ENCODE measurements at places on chromosomes 12 and 14.

- no peak for DNase-seq
These were observed 1.2 kb upstream of the AMIGO2 start for GRCh38 chr12:47080725-47081502.

DNA sequence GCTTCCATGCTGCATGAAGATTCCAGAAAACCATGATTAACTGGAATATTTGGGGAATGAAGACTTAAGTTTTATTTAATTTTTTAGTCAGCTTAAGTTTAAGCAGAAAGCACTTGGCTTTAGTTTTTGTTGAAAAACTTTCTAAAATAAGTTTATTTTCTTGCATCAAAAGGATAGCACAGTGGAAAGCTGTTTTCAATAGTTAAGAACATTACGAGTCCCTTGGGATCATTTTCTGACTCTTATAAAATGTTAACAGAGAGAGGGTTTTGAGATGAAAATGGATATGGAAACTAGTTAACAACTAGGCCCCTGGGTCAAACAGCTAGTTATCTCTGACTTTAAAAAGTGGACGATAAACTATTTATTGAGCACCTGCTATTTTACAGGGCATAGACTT, 181.9 kb upstream of the SLC38A2 start:
- no peak for DNase-seq

GRCh38 chr12:131457331-131458047, 253.4 kb upstream of the SFSWAP start:
- no peak for DNase-seq

- no peak for DNase-seq
These were observed 36.0 kb downstream of the AMN start for GRCh38 chr14:102958461-102958860.

DNA sequence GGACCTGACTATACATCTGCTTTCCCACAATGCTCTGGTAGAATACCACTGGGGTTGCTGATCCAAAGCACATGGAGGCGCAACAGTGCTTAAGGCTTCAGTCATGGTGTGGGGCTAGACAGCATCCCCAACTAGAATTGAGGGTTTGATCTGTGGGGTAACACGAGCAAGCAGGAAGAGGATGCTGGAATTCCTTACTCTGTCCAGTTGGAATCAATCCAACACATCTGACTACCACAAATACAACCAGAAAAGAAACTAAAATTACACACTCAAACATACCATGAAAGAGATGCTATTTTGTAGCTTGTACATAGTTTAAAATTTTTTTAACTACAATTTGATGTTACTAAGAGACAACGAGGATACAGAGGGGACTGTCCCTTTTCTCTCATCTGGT, 40.4 kb upstream of the GTF2A1 start:
- DNase-seq: no peak

GRCh38 chr12:117564881-117565280, 203.5 kb upstream of the NOS1 start:
- no peak for DNase-seq

GRCh38 chr12:124747426-124748161, 116.1 kb downstream of the SCARB1 start:
- DNase-seq: no peak

- DNase-seq: peak; percentile 91
These were observed 14.1 kb downstream of the CCDC63 start for GRCh38 chr12:110860833-110861296.

DNA sequence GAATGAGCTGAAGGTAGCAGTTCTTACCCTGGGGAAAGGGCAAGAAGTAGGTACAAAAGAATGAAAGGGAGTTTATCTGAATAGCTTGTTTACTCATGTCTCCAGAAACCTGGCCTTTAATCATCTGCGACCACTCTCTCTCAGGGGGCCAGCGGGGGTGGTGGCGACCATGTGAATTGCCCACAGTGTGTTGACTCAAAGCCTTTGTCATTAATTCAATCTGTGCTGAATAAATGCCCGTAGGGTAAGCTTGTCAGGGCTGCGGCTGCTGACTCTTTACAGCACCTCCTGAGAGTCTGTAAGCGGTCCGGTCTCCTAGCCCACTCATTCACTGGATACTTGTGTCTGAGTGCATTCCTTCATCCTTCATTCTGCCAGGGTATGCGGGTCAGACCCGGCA, 874.4 kb downstream of the SLC6A15 start:
- DNase-seq: no peak

- no peak for DNase-seq
These were observed 28.2 kb upstream of the BCL11B start for GRCh38 chr14:99300190-99300589.

GRCh38 chr14:36556811-36557433, 25.5 kb downstream of the NKX2-8 start:
- DNase-seq: peak; percentile 23

DNA sequence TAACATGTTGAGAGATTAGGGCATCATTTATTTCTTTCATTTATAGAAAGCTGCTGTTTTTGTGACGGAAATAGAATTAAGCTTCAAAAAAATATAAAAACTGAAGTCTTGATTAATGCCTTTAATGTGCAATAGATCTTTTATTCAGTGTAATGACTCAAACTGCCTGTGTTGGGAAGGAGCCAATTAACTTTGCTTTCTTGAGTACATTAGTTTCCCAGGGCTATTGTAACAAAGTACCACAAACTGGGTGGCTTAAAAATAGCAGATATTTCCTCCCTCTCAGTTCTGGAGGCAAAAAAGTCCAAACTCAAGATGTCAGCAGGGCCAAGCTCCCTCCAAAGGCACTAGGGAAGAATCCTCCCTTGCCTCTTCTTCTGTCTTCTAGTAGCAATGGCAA, 36.6 kb downstream of the EID3 start:
- no peak for DNase-seq

GRCh38 chr14:64788706-64789105, 84.5 kb downstream of the PLEKHG3 start:
- DNase-seq: no peak

DNA sequence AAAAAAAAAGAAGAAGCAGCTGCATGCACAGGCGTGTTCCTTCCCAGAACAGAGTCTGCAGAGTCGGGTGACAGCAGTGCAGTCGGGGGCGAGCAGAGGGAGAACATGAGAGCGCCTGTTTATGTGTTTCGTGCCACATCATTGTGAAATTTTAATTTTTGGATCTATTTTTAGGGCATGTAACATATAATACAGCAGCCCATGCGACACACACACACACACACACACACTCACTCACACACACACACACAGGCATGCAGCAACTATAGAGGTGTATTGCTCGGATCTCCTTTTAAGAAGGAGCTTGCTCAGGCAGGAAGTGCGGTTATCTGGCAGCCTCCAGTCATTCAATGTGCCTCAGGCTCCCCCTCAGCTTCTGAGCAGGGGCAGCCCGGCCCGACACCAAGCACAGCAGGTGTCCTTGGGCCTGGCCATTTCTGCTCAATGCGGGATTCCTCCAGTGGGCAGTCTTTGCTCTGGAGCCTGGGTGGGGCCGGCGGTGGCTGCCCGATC, 71.8 kb downstream of the ZNF664 start:
- no peak for DNase-seq

GRCh38 chr14:76719666-76720065, 41.6 kb upstream of the VASH1 start:
- no peak for DNase-seq

DNA sequence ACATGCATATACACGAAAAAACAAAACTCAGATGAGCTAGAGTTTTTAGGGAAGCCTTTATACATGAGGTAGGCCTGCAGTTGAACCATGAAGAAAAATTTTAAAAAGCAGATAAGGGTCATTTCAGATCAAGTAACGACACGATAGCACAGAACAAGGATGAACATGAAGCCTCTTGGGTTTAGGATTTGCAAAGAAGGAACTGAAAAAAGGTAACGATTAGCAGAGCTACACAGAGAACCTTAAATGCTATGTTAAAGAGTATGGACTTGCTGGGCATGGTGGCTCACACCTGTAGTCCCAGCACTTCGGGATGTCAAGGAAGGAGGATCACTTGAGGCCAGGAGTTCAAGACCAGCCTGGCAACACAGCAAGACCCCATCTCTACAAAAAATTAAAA, 96.1 kb upstream of the HECTD1 start:
- DNase-seq: no peak

GRCh38 chr12:12719496-12719895, 2.3 kb downstream of the CDKN1B start:
- no peak for DNase-seq

DNA sequence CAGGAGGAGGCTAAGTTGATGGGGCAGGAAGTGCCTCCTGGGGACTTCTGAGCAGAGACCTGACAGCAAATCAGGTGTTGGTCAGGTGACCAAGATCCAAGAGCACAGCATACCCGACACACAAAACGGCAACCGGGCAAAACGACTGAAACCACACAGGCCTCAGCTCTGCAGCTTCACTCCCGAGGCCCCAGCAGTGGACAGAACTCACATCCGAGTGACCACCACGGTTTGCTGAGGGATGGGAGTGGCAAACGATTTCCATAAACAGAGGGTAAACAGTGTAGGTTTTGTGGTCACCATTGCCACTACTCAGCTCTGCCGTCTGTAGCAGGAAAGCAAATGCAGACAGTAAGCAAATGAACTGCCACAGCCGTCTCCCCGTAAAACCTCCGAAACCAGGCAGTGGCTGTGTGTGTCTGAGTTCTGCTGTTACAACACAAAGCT, 14.4 kb downstream of the CHFR start:
- DNase-seq: no peak

- DNase-seq: no peak
These were observed 38.8 kb upstream of the WSCD2 start for GRCh38 chr12:108090107-108090899.

DNA sequence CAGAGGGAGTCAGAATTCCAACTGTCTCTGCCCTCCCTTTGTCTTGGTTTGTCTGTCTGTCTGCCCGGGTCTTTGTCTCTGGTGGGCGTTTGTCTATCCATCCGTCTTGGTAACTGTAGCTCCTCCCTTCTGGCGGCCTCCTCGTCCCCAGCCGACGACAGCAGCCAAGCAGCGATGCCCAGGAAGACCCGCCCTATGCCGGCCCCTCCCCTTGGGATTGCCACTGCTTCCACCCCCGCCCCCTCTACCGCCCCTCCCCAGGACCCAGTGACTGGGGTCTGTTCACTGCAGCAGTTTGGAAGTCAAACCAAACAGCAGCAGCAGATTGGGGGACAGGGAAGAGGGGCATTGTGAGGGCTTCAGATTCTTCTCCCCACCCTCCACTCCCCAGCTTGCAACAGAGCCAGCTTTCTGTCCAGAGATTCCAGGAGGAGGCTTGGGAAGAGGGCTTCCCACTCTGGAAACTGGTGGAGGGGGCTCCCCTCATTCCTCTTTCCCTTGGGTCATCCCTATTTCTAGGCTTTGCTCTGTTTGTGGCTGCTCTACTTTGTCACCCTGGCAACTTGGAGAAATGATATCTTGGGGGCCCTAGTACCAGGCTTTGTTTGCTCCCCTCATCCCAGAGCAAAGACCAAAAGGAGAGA, 2.4 kb upstream of the RARG start:
- DNase-seq: no peak

GRCh38 chr12:3752741-3753486, at the start of gene CRACR2A:
TSS of gene CRACR2A (minus strand) at chr12:3753109. CDS start at chr12:3696999, 56,110 bp downstream.
- peak; percentile 89 for DNase-seq

DNA sequence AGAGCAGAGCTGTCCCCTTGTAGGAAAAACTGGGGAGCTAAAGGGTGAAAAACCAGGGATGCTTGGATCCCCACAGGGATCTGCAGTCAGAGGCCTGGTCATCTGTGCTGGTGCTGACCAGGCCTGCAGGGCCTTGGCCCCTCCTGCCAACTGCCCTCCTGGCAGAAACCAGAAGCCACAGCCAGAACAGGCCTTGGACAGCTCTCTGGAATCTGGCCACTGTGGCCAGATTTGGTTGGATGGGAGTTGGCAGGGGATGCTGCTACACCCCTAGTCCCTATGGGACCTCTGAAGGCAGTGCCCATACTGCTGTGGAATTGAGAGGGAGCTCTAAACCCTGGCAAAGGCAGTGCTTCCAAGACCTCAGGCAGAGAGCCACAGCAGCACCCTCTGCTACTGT, 9.2 kb upstream of the GPX2 start:
- no peak for DNase-seq

DNA sequence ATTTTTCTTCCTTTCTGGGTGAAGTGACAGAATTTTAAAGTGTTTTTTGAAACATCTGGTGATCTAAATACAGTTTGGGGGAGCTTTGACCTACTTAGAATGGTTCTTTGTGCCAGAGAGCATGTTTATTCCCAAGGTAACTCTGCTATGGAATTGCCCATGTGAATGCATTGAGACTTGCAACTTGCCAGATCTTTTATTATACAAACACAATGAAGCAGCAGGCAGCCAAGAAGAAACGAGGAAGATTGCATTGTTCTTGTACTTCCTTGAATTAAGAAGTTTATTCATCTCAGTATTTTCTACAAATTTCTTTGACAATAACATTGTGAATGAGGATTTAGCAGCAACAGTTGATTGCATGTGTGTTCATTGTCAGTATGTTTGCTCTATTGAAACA, 55.5 kb downstream of the FGD4 start:
- DNase-seq: peak; percentile 98
